Heart left ventricle (tissue), 16 donors: ENCODE measurements at places on chromosomes 6 and 20. TPM values are rescaled to one million over a fixed set of nuclear protein-coding genes. Genes with fewer than 3 reads are reported as not detected.
A peak's percentile ranks its signal among the peaks of the same experiment; 100 is the strongest.

- DNase-seq: no peak
Observed at GRCh38 chr6:150258381-150258780, 110.4 kb upstream of the IYD start.

DNA sequence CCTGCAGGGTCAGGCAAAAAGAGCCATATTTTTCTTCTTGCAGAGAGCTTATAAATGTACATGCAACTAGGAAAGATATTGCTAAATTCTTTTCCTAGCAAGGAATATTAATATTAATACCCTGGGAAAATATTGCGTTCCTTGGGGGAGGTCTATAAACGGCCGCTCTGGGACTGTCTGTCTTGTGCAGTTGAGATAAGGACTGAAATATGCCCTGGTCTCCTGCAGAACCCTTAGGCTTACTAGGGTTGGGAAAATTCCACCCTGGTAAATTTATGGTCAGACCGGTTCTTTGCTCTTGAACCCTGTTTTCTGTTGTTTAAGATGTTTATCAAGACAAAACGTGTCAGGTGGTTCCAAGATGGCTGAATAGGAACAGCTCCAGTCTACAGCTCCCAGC is 121.3 kb upstream of the CARMIL1 start:
- no peak for DNase-seq

GRCh38 chr6:163813979-163814493 is 399.5 kb downstream of the QKI start:
- DNase-seq: no peak

DNA sequence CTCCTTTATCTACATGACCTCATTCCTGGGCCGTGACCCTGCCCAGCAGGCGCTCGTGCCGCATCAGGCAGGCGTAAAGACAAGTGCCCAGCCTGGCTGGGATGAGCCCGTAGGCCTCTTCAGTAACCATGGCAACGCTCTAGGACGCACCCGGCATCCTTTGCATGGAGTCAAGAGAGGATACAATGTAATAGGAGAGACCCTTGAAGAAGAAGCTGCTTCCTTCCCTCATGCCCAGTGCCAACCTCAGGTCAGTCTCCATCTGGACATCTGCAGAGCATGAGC is 5.0 kb upstream of the LSM14B start:
- DNase-seq: no peak

- no peak for DNase-seq
Observed at GRCh38 chr6:117544716-117545115, 57.6 kb downstream of the GOPC start.

DNA sequence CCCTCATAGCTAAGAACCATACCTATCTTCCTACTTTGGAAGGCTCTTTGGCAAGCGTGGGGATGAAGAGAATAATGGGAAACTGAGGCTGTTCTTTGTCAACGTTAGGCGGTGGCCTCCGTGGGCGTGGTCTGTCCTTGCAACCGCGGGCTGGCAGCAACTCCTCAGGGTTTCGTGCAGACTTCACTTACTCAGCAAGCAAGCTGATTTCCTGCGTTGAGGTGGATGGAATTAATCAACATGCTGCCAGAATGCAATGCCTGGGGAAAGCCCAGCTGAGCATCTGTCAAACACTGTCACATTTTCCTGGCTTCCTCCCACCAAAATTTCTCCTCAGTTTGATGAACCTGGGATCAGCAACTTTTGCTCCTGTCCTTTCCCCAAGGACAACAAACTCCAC is 9.2 kb upstream of the IL17F start:
- no peak for DNase-seq

- DNase-seq: no peak
Observed at GRCh38 chr6:14240411-14241166, 123.0 kb downstream of the CD83 start.

- DNase-seq: peak; percentile 49
Observed at GRCh38 chr20:50138479-50139393, 14.8 kb downstream of the PEDS1 start.

DNA sequence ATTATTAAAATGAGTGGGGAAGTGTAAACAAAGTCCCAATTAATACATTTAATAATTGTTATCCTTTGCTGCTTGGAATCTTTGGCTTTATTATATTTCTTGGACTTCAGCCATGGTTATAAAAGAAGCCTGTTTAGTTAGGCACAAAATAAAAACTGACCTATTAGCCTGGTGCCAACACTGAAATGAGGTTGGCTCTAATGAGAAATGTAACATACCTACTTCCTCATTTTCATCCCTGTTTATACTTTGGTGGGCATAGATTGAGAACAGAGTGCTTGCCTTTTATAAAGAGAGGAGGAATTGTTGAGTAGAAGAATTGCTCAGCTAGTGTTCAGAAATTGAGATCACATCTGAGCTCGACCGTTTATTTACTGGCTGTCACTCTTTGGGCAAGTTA is 471.3 kb downstream of the UTRN start:
- no peak for DNase-seq

- no peak for DNase-seq
Observed at GRCh38 chr6:71351190-71351589, 62.6 kb downstream of the OGFRL1 start.

DNA sequence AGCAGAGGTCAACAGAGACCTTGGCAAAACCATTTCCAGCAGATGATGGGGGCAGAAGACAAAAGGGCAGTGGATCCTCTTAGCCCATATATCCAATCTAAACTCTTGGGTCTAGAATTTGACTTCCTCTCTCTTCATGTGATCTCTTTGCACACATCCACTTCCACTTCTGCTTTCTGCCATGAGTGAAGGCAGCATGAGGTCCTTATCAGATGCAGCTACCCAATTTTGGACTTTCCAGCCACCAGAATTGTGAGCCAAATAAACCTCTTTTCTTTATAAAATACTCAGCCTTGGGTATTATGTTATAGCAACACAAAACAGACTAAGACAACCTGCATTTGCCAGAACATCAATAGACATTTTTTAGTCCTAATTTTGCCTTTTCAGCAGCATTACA is 191.6 kb downstream of the ADAT2 start:
- no peak for DNase-seq

GRCh38 chr6:88301256-88301655 is 135.1 kb upstream of the CNR1 start:
- no peak for DNase-seq

- peak; percentile 72 for DNase-seq
Observed at GRCh38 chr6:33744001-33744848, 2.5 kb downstream of the IP6K3 start.

- peak; percentile 70 for DNase-seq
Observed at GRCh38 chr6:42978487-42978838, 518 bp downstream of the PEX6 start.

- no peak for DNase-seq
Observed at GRCh38 chr6:114452785-114453401, 110.1 kb upstream of the HS3ST5 start.

DNA sequence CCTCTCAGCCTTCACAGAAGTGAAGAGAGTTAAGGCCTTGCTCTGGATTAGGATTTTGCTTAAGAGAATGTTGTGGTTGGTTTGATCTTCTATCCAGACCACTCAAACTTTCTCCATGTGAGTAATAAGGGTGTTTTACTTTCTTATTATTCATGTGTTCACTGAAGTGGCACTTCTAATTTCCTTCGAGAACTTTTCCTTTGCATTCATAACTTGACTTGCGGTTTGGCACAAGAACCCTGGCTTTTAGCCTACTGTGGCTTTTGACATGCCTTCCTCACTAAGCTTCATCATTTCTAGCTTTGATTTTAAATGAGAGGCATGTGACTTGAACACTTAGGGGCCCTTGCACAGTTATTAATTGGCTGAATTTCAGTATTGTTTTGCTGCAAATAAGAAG is 166.1 kb upstream of the OPRM1 start:
- no peak for DNase-seq

GRCh38 chr6:138647006-138647405 is 126.6 kb upstream of the CCDC28A start:
- DNase-seq: no peak

DNA sequence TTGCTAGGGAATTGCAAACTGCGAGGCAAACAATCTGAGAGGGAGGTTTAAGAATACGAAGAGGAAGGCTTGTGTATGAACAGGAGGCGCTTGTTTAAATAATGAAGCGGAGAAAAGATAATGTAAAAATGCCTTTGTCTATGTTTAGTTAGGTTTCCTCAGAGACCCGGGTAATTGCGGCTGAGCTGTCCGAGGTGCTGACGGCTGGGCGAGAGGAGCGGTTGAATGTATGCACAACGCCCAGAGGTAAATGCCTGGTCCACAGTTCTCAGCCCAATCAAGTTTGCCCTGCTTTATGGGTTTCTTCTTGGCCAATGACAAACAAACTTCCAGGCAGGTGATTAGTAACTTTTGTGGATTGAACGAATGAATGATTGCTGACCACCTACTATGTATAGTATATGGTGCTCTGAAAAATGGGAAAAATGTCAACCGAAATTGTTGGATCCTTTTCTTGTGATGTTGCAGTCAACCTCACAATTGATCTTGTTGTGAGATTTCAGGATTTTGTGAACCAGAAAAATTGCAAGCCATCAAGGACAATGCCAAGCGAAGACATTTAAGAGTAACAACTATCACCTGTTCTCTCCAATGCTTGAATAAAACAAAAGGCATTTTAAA is 38.3 kb upstream of the SLC32A1 start:
- peak; percentile 29 for DNase-seq

DNA sequence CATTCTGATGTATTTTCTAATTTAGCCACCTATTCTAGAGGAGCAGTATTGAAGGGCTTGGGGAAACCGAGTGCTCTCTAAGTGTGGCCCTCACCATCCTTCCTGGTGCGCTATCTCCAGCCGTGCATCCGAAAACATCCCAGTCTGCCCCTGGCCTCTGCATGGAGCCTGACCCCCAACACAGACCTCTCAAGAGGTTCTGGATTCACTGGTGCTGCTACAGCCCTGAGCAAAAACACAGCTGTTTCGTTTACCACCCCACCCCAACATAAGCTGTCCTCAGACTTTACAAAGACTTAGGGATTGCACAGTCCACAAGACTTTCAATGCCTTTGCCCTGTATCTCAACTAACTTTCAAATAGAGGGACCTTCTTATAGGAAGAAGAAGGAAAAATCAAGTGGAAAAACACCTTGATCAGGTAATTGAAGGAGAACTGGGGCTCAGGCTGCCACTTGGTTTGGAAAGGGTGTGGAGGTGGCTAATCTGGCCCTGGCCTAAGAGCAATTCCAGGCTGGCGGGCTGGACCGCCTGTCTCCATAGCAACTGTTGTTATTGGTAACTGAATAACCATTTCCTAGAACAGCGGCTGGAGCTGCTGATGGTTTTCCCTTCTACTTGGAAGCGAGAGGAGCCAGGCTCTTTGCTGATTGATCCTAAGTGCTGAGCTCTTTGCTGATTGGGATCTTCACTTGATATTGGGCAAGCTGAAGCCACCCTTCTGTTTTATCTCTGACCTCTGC is 90.2 kb upstream of the TOX2 start:
- no peak for DNase-seq

The TSPO2 gene
- not detected for total RNA-seq

The DYNLT2 gene
- 1.2 TPM for total RNA-seq

The KIF25 gene
- 0.25 TPM for total RNA-seq

The OXT gene
- total RNA-seq: not detected

The C20orf204 gene
- 0.16 TPM for total RNA-seq

The CLDN20 gene
- total RNA-seq: not detected

The LGSN gene
- total RNA-seq: not detected

The NRSN2 gene
- total RNA-seq: 23.4 TPM

The CAGE1 gene
- not detected for total RNA-seq

The CCN2 gene
- total RNA-seq: 87.6 TPM

The RBBP8NL gene
- total RNA-seq: not detected

The CFAP61 gene
- total RNA-seq: 102 TPM

The MUC21 gene
- total RNA-seq: not detected
